MG63 (cell line): ENCODE measurements at places on chromosomes 12 and 14. TPM values are rescaled to one million over a fixed set of nuclear protein-coding genes. Genes with fewer than 3 reads are reported as not detected.

TRPV4 gene
- total RNA-seq: 0.20 and 1.1 TPM in 2 replicates

- no peak for DNase-seq
These were observed 47.6 kb downstream of the MYBPC1 start for GRCh38 chr12:101642115-101643067.

DNA sequence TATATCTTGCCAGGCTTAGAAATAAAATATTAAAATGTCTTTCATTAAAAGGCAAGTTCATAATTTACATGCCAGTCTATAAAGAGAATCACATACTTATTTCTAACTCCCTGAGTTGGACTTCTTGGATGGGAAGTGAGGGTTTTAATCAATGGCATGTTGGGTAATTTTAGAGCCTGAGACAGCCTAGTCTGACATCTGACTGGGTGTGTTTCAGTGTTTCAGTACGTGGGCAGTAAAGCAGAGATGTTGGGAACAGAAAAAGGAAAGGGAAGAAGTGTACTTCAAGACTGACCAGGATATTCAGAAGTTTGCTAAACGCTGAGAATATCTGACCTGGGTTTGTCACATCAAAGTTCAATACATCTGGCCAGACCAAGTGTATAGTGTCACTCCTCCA is 171.8 kb downstream of the BTG1 start:
- DNase-seq: no peak

SLC6A12 gene
- not detected in 2 replicates for total RNA-seq

- DNase-seq: no peak
These were observed 566.5 kb upstream of the ATP2B1 start for GRCh38 chr12:90275088-90275487.

DNA sequence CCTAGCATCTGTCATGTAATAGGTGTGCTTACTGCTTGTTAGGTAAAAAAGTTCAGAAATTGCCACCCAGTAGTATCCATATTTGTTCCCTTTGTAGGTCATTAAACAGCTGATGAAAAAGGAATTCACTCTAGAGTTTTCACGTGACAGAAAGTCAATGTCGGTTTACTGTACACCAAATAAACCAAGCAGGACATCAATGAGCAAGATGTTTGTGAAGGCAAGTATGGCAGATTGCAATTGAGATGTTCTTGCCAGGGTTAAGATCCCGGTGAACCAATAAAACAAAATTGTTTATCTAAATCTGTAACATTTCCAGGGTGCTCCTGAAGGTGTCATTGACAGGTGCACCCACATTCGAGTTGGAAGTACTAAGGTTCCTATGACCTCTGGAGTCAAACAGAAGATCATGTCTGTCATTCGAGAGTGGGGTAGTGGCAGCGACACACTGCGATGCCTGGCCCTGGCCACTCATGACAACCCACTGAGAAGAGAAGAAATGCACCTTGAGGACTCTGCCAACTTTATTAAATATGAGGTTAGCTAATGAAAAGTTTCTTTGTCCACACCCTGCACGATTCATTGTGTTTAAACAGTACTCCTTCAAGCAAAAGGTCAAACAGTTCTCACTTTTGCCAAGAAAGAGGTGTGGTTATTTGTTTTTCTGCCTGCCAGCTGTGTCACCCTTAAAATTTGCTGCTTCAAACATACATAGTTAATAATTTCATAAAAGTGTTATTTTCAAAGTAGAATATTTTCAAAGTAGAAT is 58.3 kb downstream of the ATP2A2 start:
- no peak for DNase-seq
